ENCODE measurements at places on chromosomes 4 and X.
A peak's percentile ranks its signal among the peaks of the same experiment; 100 is the strongest.

GRCh38 chr4:78962597-78963115 is 23.4 kb upstream of the PAQR3 start:
- DNase-seq: no peak

- no peak for DNase-seq
Observed at GRCh38 chrX:130105244-130105643, 5.1 kb downstream of the ELF4 start.

GRCh38 chr4:2400841-2401609 is 17.4 kb downstream of the ZFYVE28 start:
- no peak for DNase-seq

GRCh38 chr4:87530868-87531267 is 1.7 kb upstream of the SPARCL1 start:
- no peak for DNase-seq

- peak; percentile 64 for DNase-seq
Observed at GRCh38 chr4:129110931-129111330, 15.0 kb downstream of the C4orf33 start.

DNA sequence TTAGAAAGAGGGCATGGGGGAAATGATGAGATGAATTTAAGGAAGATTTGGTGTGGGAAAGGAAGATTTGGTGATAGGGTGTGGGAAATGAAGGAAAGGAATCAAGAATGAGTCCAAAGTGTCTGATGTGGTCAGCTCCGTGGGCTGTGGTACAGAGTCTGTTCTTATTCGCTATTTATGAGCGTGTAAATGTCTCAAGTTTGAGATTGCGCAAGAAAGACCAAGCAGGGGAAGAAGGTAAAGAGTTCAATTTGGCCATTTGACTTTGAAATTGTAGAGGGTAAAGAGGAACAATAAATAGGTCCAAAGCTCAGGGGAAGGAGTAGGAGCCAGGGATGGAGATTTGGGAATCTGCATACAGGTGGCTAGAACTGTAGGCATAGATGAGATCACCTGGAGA is 11.3 kb upstream of the SMS start:
- DNase-seq: no peak

- no peak for DNase-seq
Observed at GRCh38 chr4:118743867-118744266, 58.7 kb downstream of the METTL14 start.

- DNase-seq: no peak
Observed at GRCh38 chr4:121792966-121793365, 8.2 kb upstream of the EXOSC9 start.

DNA sequence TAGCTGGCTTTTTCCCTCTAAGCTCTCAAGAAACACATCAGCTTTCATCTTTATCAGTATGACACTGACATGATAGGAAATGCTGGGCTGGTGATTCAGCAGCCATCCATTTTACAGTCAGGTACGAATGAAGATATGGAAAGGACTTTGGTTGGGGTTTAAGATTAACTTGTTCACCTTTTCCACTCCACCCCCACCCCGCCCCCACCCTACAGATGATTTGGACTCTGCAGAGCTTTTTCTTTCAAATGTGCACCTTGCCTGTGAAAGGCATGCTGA is 132.6 kb downstream of the AKAP4 start:
- DNase-seq: no peak

All from neural progenitor cell (in vitro differentiated cells).